ENCODE measurements at places on chromosomes 11 and 22. TPM values are rescaled to one million over a fixed set of nuclear protein-coding genes. Genes with fewer than 3 reads are reported as not detected.

The CSKMT gene
- 21.3 TPM for total RNA-seq

The OR6T1 gene
- total RNA-seq, result not detected

The CD3G gene
- not detected for total RNA-seq

The OR5M10 gene
- not detected for total RNA-seq
